Activated naive CD8-positive, alpha-beta T cell treated with anti-CD3 and anti-CD28 coated beads, Interleukin-2, amount 50 U/mL, for 24 hours (primary cell): ENCODE measurements at places on chromosomes 7 and 10.

DNA sequence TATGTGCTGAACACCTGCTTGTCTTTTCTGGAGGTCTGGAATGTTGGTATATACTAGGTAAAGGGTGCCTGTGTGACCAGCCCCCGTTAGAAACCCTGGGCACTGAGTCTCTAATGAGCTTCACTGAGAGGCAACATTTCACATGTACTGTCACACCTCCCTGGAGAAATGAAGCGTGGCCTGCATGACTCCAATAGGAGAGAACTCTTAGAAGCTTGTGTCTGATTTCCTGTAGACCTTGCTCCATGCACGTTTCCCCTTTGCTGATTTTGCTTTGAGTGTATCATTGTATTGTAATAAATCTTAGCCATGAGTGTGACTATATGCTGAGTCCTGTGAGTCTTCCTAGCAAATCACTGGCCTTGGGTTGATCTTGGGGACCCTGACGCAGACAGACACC is 82.8 kb downstream of the PPP1R3C start:
- no peak for DNase-seq

GRCh38 chr7:41811941-41812340 is 109.1 kb upstream of the INHBA start:
- DNase-seq, result no peak

- no peak for DNase-seq
These were observed 31.2 kb upstream of the ZNF438 start for GRCh38 chr10:31062856-31063255.

DNA sequence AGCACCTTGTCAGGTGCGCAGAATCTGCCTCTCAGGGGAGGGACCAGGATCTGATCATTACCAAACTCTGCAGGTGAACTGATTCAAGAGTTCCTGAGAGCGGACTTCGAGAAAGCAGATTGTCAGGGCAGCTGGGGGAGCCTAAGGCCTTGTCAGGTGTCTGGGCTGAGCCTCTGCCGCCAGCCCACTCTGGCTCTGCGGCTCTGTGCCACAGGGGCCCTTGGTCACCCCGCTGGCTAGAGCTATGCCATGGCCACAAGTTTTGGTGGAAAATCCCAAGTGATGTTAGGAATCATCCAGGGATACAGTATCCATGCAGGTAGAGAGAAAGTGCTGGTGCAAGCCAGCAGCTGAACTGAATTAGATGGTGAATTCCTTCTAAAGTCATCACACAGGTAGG is 4.2 kb downstream of the ADAMTS14 start:
- no peak for DNase-seq

DNA sequence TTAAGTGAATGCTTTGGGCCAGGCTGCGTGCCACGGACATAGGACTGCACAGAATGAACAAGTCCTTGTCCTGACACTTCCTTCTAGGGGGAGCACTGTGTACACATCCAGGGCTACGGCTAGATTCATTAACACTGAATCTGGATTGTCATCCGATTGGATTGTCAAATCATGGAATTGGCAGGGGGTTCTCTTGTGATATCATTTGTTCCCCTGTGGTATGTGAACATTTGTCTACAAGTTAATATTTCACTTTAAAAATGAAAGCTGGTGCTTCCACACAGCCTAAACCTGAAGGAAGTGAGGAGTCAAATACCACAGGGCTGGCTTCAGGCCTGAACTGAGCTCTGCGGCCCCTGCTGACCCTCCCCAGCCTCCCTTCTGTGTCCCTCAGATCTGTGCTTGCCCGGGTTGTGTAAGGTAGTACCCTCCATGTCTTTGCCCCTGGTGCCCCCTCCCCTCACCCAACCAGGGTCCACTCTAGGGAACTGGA is 75.6 kb downstream of the SNX10 start:
- no peak for DNase-seq

DNA sequence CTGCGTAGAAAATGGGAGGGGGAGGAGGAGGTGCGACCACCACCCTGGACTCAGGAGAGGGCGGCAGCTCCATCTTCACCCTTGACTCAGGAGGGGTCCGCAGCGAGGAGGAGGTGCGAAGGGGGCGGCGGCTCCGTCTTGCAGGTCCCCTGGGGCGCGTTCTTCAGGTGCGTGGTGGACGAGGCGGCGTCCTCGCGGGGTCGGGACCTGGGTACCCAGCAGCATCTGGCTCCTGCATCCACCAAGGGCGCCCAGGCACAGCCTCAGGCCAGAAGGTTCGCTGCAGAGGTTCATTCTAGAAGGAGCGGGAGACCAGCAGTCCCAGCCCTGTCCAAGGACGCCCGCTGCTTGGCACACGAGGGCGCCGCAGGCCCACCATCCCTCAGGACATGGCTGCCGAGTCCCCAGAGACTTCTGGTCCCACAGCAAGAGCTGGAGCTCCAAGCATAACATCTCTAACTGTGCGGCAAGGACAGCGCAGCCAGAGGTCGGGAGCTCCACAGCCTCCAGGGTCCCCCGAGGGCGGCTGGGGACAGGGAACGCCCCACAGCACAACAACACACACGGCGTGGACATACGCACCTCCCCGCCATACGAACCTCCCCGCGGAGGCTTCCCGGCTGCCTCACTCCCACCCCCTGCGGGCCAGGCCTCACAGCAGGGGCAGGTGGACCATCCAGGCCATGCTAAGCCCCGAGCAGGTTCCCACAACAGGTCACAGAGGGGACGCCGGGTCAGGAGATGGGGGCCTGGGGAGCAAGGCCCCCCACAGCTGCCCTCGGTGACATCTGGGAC is 16.8 kb upstream of the DPYSL4 start:
- DNase-seq, result no peak

DNA sequence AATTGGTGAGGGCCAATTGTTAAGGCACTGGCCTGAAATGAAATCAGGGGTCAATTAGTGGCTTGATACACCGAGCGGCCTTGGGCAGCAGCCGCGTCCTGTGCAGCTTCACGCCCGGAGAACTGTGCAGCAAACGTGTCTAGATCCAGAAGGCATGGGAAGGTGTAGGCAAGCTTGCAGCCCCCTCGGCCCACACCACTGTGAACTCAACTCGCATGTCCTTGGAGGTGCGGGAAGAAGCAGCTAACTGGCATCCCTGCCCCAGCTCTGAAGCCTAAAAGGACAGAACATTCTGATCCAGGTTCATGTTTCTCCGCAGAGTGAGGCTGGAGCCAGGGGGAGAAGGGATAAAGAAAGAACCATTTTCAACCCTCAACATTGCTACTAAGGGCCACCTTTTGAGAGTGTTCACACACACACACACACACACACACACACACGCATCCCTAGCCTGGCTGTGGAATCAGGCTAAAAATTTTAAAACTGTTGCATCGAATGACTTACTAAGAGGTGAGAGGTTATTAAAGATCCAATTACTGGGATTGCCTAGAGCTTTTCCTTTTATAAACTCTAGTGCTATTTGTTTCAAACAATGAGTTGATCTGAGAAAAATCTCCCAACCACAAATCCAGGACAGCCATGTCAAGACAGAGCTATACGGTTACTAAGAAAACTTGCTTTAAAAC is 104.0 kb downstream of the PARP12 start:
- no peak for DNase-seq

GRCh38 chr10:68598978-68599770 is 39.0 kb downstream of the TET1 start:
- no peak for DNase-seq

DNA sequence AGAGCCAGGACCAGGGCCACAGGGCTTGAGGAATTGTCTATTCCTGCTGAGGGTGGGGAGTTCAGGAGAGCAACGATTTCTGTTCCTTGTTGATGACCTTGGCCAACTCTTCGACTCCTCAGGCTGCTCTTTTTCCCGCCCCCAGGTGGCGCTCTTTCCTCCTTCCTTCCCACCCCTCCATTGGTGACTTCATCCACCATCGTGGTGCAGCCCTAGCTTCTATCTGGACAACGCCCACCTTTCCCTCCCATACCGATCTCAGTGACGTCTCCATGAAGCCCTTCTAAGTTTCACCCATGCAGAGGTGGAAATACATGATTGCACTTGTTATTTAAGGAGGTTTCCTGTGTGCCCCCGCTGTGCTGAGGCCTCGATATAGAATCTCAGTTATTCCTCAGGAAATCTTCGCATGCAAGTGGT is 22.1 kb upstream of the CARD11 start:
- DNase-seq, result peak; percentile 85

DNA sequence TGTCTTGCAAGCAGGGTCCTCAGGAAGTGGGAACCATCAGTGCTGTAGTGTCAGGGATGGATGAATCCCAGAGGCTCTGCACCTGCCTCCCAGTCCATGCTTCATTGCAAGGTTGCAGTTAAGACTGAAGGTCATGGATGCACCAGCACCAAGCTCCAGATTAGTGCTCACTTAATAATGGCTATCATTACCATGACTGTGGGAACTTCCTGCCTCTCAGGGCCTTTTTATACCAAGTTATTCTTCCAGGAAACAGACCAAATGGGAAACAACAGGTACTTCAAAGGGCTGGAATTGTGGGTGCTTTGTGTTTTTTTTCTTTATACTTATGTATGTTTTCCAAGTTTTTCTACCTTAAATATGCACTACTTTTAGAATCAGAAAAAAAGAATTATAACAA is 197.7 kb downstream of the CYP26A1 start:
- no peak for DNase-seq

DNA sequence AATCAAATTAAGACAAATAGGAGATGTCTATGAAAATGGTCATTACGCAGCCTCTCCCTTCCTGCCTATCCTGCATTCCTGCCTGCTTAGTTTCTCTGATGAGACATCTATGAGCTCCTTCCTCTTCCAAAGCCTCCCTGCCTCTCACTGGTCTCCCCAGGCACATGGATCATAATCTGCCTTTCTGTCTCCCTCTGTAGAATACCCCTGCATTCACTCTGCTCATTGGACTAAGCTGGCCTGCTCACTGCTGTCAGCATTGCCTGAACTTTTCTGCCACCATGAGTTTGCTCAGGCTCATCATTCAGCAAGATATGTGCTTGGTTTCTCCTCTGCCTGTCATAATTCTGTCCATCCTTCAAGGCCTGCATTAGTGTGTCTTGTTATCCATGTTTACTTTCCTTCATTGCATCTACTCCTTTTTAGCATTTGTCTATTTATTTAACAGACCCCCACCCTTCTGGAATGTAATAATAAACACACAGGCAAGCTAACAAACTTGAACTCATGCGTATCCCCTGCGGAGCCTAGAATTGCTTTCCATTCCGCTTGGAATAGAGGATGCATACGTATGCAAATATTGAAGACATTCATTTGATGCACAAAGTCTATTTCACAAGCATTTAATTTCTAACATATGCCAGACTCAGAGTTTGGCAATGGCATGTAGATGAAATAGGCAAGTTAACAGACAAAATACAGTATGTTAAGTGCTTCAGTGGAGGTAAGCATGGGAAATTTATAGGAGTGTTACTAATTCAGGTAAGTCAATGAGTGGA is 88.3 kb downstream of the PTPRZ1 start:
- DNase-seq, result no peak

- DNase-seq, result no peak
These were observed 591.0 kb downstream of the MAGI2 start for GRCh38 chr7:78862411-78862900.

DNA sequence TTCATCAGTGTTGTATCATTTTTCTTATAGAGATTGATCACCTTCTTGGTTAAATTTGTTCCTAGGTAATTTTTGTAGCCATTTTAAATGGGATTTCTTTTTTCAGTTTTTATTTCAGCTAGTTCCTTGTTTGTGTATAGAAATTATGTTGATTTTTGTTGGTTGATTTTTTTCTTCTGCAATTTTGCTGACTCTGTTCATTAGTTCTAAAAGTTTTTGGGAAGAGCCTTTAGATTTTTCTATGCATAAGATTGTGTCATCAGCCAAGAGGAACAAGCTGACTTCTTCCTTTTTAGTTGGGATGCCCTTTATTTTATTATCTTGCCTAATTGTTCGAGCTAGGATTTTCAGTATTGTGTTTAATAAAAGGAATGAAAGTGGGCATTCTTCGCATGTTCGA is 222.2 kb upstream of the TEX47 start:
- no peak for DNase-seq
